Stimulated activated CD4-positive, alpha-beta T cell treated with anti-CD3 and anti-CD28 coated beads, Interleukin-15, amount 100 ng/mL, for 24 hours (primary cell): ENCODE measurements at places on chromosomes 1 and 21.

GRCh38 chr1:160664573-160665051 is 17.8 kb upstream of the SLAMF1 start:
- peak; percentile 57 for DNase-seq

DNA sequence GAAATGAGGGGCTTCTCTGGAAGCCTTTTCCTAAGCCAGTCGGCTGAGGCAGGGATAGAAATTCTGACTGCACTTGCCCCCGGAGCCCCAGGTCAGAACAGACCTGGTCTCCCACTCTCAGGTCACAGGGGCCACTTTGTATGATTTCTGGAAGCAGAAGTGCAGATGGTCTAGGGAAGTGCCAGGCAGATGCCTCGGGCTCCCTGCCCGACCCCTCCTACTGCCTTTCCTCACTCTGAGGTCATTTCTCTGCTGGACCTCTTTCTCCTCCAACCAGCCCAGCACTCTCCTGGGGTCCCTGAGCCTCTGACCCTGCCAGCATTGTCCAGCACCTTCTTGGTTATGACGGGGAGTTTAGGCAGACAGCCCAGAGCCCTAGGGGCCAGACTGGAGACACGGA is 8.7 kb downstream of the RUNX3 start:
- no peak for DNase-seq

- DNase-seq: peak; percentile 87
Measured at GRCh38 chr1:159854693-159855192, 7.7 kb downstream of the VSIG8 start.

DNA sequence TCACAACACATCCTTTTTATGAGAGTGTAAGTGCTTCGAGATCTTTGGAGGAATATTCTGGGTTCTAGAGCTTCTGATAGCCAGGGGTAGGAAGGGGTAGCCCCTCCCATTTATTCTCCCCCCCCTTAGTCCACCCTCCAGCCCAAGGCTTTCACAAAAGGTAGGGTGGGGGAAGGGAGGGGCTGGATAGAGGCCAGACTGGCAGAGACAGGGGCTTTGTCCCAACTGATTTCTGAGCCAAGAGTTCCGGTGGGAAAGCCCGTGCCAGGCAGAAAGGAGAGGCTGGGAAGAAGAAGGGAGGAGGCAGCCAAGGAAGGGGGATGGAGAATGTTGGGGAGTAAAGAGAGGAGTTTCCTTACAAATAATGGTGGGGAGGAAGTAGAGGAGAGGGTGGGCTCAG is 3.1 kb downstream of the BCAN start:
- DNase-seq: no peak

DNA sequence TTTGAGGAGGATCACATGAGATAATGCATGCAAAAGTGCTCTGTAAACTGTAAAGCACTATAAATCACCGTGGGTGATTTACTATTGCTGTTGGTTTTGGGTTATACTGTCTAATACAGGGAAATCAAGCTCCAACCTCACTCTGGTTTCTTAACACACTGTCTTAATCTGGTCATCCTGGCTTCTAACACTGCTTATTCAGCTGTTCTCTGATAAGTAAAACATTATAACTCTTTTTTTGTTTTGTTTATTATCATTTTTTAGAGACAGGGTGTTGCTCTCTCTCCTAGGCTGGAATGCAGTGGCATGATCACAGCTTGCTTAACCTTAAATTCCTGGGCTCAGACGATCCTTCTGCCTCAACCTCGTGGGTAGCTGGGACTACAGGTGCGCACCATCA is 21.9 kb upstream of the LSM10 start:
- no peak for DNase-seq

- DNase-seq: no peak
Measured at GRCh38 chr1:202568410-202568809, 141.8 kb downstream of the SYT2 start.

DNA sequence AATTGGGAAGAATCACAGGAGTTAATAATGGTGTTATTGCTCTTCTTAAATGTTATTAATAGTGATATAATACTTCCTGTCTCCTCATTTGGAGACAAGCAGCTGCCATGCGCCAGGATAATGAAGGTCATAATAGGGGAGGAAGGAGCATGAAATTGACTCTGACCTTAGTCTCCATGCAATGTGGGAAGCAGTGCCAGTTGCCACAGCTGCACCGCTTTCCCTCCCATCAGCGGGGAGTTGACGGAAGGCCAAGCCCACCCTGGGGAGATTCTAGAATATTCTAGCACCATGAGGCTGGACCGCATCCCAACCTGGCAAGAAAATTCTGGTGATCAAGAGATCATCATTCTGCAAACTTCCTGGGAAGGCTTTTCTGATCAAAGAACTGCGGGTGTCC is 11.0 kb upstream of the OLIG1 start:
- DNase-seq: no peak

GRCh38 chr1:30735124-30735523 is 11.7 kb upstream of the MATN1 start:
- no peak for DNase-seq

- DNase-seq: no peak
Measured at GRCh38 chr1:77688939-77689338, 6.5 kb upstream of the ZZZ3 start.

- no peak for DNase-seq
Measured at GRCh38 chr1:16249596-16250241, 12.7 kb upstream of the CPLANE2 start.

DNA sequence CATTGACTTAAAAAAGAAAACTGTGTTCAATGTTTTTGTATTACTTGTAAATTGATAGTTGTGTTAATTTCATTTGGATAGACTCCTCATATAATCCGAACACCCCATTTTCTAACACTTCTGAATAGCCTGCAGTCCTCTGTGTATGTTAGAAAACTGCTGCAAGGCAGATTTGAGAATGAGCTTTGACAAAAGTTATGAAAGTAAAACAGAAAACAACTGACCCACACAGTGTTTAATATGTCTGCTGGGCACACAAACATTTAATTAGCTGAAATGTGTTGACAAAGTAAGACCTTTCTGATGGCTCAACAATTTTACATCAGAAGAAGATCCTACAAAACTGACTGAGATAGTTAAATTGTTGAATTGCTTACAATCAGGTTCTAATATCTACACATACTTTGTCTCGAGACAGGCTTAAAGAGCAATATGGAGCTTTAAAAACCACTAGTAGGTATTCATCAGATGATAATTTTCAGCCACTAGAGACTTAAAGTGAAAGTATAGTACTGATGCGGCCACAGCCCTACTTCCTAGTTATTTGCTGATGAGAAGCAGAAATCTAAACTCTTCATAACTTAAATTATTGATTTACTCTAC is 40.0 kb upstream of the PRMT6 start:
- no peak for DNase-seq

- DNase-seq: no peak
Measured at GRCh38 chr1:179924268-179924667, 30.3 kb upstream of the CEP350 start.

DNA sequence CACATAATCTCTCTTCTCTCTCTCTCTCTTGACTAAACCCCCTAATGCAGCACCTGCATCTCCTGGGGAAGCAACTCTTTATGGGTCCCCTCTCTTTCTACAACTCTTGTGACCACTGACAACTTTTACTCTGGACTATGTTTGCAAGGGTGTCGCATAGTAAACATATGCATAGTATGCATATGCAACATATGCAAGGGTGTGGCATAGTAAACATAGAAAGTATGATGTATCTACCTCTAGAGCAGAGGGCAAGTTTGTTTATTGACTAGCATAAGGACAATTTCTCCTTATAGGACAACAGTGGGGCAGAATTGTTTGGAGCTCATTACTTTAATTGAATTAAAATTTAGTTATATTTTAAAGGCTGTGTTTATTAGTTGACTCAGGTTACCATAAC is 462.5 kb downstream of the AMY1C start:
- no peak for DNase-seq

- no peak for DNase-seq
Measured at GRCh38 chr1:203720242-203720641, 44.7 kb upstream of the LAX1 start.

DNA sequence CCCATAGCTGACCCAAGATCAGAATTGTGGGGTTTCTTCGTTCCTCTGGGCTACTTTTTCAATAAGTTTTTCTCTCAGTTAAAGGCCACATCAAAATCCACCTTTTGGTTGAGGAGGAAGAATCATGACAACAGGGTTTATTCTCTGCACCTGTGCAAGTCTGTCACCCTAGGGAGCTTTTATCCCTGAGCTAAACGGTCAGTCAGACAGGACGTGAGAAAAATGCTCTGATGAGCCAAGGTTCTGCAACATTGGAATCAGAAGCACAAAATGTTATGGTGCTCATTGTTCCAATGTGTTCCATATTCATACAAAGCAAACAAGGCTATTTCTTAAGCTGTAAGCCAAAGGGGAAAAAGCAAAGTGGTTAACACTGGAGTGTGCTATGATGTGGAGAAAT is 7.4 kb upstream of the ERICH3 start:
- DNase-seq: no peak

DNA sequence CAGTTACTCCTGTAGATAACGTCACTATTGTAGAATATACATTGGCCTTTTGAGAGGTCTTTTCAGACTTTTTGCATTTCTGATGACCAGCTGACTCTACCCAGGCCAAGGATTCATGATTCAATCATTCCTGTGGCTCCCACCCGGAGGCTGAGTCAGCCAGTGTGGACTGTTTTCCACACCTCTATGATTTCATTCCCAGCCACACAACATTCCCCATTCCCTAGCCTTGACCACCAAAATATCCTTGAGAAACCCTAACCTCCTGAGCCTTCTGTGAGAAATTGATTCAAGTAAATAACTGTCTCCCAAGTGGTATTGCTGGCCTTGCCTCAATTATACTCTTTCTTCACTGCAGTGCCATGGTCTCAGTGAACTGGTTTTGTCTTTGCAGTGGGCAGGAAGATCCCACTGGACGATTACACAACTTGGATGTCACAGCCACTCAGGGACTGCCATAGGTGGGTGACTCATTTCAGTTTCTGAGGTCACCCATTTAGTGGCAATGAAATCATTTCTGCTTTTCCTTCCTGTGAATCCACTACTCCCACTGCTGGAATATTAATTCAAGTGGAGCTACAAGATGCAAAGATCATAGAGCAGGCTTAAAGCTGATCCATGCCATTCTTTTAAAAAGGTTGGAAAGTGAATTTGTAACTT is 518.6 kb upstream of the ZP4 start:
- DNase-seq: no peak

- DNase-seq: no peak
Measured at GRCh38 chr1:30038134-30039025, 685.0 kb downstream of the MATN1 start.

GRCh38 chr1:74995821-74996220 is 138.4 kb upstream of the LHX8 start:
- no peak for DNase-seq
